CD4-positive, alpha-beta T cell treated with Interleukin-15 for 1 hour (primary cell): ENCODE measurements at places on chromosomes 4 and X.
A peak's percentile ranks its signal among the peaks of the same experiment; 100 is the strongest.

DNA sequence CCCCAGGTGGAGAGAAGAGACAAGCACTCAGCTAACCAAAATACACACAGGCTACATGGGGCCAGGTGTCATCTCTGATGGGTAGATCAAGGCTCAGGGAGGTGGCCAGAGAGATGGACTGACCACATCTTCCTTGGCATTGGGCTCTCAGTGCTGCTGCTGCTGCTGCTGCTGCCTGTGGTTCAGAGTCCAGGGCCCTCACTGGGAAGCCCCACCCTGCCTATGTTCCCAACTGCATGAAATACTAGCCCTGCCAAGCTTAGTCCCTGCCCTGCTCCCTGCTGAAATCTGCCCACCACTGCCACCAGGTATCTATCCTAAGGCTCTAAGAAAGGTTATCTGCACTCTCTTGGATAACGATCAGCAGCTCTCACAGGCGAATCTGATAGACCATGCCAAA lies 118.7 kb downstream of the EFHC2 start:
- DNase-seq = no peak

DNA sequence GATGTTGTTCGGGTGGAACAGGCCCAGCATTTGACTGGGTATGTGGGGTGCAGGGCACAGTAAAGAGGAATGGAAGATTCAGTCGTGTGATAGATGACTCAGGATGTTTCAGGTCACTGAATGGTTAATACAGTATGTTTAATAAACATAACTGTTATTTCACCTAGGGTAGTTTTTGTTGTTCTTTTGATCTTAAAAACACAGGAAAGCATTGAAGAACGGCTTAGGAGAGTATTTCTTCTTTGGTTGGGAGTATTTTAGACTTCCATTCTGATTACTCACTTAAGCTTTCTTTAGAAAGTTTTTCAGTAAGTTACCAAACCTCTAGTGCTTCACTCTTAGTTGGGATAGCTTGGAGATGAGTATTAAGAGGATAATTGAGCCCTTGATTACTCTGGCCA lies 62.3 kb downstream of the STAG2 start:
- no peak for DNase-seq

DNA sequence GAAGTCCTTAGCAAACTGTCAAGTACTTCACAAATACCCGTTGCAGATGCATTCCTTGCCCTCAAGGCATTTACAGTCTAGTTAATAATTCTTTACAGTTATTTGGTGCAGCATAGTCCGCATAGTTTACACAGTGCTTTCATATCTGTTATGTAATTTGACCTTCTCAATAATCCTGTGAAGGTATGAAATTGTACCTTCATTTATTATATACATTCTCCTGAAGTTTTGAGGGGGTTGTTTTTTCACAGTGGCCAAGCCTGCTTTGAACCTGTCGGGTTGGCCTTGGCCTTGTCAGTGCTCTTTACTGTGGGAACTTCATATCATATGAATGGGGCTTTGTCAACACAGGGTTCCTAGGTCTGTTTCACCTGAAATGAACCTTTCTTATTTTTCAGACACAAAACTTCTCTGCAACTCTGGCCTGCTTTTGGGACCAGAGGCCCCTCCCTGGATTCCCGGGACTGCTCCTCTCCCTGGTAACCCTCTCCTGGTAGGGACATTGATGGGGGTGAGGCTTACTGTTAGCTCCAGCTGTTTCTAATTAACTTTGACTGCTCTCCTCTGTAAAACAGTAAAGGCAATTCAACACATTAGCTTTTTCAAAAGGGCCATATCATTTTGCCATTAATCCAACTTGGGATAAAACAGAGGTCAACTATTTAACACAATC lies 9.1 kb downstream of the IGFBP7 start:
- DNase-seq = no peak

- DNase-seq = no peak
These were observed 101.4 kb downstream of the WWC2 start for GRCh38 chr4:183200453-183200852.

GRCh38 chr4:38302910-38303309 lies 342.7 kb downstream of the PTTG2 start:
- no peak for DNase-seq

DNA sequence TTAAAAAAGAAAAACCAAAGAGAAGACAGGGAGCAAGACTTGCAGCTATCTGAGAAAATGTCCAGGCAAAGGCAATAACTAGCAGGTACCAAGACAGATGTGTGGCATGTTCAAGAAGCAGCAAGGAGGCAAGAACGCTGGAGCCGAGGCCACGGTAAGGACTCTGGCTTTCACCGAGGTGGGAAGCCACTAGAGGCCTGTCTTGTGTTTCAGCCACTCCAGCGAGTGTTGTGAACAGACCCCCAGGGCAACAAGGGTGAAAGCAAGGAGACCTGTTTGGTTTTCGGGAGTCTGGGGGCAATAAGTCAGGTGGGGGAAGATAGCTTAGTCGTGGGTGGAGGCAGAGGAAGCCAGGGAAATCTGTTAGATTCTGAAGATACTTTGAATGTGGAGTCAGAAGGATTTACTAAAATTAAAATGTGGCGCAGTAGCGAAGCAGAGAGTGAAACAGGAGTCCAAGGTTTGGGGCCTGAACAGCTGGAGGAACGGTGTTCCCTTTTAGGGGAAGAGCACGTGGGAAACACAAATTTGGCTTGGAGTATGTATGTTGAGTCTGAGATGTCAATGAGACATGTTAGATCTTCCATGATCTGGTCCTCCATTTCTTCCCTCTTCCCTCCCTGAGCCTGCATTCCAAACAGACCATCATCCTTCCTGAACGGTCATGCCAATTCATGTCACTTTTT lies 3.1 kb downstream of the WDR1 start:
- no peak for DNase-seq

DNA sequence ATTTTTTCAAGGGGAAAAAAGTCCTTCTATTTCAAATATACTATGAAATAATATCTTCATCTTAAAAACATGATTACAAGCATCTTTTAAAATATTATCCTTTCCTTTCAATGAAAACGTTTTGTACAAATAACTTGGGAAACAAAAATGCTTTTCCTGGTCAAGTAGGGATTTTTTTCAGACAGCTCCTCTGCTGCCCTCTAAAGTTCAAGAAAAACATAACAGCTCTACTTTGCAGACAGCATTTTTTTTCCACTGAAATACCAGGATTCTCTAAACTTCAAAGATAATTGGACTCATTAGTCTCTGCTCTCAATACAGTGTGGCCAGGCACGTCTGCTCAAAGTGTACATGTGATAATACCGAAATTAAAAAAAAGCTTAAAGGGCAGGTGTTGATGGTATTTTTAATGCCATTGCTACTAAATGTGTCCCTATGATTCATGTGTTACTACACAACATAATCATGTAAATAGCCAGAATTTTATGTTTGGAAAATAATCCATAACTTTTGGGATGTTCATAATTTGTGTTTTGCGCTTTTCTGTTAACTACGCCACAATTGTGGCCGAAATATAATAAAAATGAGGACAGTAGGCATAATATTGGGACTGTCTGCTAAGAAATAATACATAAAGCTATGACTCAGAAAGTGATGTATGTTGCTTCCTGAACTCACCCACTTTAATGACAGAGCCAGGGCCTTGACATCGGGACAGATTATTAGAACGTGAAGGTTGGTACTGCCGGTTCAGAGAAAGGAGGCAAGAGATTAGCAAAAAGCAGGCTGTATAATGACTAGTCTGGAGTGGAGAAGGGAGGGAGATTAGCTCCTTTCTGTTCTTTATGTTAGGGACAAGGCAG lies 478.9 kb downstream of the KCNIP4 start:
- no peak for DNase-seq

DNA sequence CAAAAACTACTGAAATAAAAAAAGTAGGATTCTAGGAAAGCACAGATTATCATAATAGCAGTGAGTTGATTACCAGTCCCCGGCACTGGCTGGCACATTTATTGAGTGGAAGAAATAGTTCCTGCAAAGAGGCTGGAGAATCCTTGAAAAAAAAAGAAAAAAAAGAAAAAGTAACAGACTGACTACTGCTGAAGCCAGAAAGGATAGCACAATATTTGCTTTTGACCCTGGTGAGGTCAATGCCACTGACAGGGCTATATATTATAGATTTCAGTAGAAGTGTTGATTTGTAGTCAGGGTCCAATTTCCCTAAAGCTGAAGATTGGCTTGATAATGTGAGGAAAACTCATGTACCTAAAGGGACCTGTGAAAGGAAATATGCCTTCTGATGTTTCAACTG lies 64.7 kb downstream of the NDNF start:
- no peak for DNase-seq

GRCh38 chr4:152909901-152910300 lies 26.2 kb upstream of the FHDC1 start:
- no peak for DNase-seq

GRCh38 chrX:110915570-110915969 lies 120.0 kb upstream of the CHRDL1 start:
- DNase-seq = no peak

DNA sequence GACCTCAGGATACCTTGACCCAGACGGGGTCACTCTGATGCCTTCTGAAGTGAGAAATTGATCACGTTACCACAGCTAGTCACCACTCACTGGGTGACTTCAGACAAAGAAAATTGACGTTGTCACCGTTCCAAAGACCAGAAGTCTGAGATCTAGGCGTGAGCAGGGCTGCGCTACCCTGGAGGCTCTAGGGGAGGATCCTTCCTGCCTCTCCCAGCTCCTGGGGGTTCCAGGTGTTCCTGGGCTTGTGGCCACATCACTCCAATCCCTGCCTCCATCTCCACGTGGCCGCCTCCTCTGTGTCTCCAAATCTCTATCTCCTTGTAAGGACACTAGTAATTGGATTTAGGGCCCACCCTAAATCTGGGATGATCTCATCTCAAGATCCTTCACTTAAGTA lies 48.9 kb upstream of the CD99 start:
- no peak for DNase-seq

DNA sequence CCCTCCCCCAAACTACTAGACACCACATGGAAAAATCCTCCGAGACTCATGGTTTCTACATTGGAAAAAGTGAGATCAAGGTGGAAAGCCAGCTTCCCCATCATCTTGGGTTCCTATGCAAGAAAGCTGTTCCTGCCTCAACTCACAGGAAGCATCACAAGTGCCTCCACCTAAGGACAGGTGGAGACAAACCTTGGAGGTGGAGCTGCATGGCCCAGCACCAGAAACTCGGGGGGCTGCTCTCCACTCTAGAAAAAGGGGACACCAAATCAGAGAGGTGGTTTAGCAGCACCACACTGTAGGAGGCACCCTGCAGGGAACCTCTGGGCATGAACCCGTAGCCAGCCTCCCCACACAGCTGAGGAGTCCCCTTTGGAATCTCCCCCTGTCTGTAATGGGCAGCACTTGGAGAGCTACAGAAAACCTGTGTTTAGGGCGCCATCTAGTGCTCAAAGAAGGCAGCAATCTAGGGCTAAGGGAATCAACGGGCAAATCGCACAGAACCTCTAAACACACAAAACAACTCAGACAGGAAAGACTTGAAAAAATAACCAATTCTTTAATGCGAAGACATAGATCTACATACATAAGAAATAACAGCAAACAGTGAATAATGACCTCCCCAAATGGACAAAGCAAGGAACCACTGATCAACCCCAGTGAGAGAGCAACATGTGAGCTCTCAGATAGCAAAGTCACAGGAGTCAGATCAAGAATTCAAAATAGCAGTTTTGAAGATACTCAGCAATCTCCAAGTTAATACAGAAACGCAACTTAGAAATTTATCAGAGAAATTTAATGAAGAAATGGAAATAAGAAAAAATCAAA lies 37.0 kb upstream of the ZBTB33 start:
- peak; percentile 37 for DNase-seq

- no peak for DNase-seq
These were observed 42.8 kb downstream of the CUL4B start for GRCh38 chrX:120517936-120518335.

DNA sequence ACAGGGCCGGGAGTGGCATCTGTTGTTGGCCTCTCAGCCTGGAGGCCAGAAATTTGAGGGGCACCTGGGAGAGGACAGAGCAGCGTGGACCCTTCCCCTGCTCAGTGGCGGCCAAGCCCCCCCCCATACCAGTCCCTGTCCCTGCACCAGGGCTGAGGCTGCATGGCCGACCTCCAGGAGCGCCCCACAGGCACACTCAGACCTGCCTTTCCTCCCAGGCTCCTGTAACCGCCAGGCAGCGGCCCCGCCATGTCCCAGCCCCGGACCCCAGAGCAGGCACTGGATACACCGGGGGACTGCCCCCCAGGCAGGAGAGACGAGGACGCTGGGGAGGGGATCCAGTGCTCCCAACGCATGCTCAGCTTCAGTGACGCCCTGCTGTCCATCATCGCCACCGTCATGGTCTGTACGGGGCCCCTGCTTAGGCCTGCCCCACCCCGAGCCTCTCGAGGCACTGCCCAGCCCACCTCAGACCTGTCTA lies 15.3 kb downstream of the TMEM175 start:
- peak; percentile 15 for DNase-seq

DNA sequence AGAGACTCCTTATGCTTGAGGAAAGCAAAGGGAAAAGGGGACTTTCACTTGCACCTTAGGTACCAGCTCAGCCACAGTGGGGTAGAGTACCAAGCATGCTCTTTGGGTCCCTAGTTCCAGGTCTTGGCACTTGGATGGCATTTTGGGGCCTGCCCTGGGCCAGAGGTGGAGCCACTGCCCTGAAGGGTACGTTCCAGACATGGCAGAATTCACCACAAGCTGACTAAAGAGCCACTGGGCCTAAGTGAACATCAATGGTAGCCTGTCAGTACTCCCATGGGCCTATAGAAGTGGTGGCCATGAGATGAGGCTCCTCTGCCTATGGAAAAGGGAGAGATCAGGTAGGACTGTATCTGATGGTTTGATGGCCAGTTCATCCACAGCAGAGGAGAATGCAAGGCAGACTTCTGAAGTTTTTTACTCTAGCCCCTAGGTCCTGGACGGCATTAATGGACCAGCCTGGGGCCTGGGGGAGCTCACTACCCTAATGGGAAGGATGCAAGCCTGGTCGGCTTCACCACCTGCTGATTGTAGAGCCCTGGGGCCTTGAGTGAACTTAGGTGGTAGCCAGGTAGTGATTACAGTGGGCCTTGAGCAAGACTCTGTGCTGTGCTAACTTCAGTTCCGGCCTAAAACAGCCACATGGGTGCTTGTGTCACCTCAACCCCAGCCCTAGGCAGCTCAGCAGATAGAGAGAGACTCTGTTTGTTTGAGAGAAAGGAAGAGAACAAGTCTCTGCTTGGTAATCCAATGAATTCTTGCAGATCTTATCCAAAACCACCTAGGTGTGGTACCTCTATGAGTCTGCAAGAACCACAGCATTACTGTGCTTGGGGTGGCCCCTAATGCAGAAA lies 19.8 kb upstream of the HSFX4 start:
- no peak for DNase-seq

DNA sequence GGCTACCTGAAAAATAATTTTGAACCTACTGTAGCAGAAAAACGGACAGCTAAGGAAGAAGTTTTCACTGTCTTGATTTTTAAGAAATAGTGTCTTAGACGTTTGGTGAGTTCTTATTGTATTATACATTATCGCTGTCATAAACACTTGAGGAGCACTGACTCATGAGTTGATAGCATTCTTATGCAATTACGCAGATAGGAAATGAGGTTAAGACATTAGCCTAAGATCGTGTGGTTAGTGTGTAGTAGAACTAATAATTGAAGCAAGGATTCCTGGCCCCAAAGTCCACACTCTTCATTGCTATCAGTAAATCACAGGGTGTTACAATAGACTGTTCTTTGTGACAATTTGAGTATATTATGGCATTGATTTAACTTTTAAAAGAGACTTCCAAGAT lies 238.1 kb downstream of the ARAP2 start:
- no peak for DNase-seq
